Suppressor macrophage (primary cell): ENCODE measurements at places on chromosomes 5 and 9.

GRCh38 chr9:37395229-37395628 lies 27.3 kb upstream of the GRHPR start:
- no peak for DNase-seq

GRCh38 chr9:89446261-89446960 lies 51.5 kb downstream of the SEMA4D start:
- no peak for DNase-seq

DNA sequence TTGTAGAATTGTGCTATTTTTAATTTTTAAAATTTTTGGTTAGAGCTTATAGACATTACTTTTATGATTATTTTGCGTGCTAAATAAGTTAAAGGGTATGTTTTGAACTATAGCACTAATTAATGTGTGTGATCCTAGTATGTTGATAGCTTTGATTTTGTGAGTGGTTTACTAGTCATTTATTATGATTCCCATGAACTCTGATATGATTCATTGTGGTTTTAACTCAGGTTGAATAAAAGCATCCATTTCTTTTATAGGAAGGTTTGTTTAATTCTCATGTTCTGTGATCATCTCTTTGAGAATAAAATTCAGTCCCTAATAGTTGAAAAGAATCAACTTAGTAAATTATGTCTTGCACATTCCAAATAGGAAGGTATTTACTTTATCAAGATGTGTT lies 22.5 kb downstream of the C5orf22 start:
- DNase-seq, result no peak

GRCh38 chr5:169099801-169100734 lies 200.9 kb downstream of the SLIT3 start:
- no peak for DNase-seq

DNA sequence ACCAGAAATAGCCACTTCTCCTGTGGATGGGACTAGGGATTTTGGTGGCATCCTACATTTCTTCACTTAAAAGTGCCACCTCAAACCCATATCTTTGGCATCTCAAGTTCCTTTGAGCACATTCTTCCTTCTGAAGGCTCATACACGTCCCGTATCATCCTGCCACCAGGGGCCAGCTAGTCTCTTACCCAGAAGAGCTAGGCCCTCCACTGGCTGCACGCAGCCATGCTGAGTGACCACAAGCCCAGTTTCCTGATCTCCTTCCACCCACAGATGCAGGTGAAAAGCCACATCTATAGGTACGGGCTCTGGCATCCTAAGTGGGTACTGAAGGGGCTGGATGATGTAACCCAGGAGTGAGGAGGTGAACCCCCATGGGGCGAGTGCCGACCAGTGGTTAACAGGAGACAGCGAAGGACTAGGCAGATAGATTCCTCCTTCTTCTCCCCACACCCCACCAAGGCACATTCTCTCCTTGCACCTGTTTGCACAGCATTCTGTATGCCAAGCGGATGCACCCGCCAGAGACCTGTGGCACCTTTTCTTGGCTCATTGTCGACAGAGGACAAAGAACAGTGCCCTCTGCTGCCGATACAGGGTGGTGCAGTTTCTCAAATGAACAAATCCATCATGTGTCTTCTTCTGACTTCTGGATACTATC lies 14.4 kb upstream of the SCGB3A1 start:
- DNase-seq, result peak; percentile 64

GRCh38 chr5:1785062-1785461 lies 14.6 kb downstream of the MRPL36 start:
- no peak for DNase-seq

GRCh38 chr5:103743421-103743820 lies 180.8 kb upstream of the NUDT12 start:
- no peak for DNase-seq

DNA sequence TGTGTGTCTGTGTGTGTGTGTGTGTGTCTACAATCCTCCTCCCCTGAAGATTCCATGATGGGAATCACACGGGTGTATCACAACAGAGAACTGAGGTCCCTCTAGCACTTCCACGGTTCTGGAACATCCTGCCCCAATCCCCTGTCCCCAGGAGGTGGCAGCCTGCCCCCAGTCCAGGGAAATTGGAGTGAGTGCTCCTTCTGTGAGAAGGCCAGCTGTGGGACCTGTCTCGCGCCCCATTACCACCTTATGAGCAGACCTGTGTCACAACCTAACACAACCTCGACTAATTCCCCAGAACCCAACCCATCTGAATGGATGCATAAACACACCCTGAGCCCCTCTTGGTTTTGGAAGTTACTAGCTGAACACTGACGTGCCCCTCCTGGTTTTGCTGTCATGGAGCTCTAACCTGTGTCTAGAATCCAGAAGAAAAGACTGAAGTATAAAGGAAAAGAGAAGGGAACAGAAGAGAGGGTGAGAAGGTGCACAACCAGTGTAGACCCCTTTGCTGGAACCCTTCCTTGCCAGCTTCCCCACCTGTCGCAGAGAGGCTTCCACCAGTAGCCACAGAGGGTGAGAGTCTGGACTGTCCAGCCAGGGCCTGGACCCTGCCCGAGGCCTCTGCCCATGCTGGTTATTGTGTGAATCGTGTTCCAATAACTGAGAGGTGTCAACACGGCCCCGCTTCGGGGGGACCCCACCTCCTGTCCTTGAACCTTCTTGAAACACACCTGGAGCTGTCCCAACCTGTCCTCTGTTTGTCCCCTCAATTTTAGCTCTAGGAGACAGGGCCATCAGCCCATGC lies 3.4 kb downstream of the BTNL9 start:
- no peak for DNase-seq

DNA sequence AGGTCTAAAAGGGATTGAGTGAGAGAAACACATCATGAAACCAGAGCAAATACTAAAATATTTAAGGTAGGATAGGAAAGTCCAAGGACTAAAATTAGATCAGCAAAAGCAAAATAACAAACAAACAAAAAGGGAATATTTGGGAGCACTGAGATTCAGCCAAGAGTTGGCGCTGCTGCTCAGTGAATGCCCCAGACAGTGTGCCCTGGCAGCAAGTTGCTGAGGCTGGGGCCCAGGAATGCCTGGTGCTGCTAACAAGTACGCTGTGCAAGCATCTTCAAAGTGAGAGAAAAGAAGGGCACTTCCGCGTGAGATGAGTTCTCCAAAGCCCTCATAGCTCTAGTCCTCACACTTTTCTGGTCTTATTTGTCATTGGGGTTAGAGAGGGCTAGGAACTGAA lies 603.3 kb downstream of the EFNA5 start:
- DNase-seq, result no peak

- DNase-seq, result no peak
These were observed 427.3 kb downstream of the ISL1 start for GRCh38 chr5:51810592-51810991.

DNA sequence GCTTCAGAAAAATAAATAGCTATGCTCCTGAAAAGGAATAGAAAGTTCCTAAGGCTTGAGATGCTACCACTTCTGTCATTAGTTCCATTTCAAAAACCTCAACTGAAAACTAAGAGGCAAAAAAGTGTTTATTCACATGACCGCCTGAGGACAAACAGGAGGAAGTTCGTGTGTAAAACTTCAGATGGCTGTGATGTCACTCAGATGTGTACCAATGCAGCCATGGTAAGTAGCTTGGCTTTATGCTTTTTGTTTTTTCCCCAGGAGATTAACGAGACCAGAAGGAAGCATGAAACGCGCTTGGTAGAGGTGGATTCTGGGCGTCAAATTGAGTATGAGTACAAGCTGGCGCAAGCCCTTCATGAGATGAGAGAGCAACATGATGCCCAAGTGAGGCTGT lies 33.0 kb downstream of the LMNB1 start:
- peak; percentile 73 for DNase-seq

- DNase-seq, result no peak
These were observed 114.1 kb downstream of the SPOCK1 start for GRCh38 chr5:137385064-137385463.

DNA sequence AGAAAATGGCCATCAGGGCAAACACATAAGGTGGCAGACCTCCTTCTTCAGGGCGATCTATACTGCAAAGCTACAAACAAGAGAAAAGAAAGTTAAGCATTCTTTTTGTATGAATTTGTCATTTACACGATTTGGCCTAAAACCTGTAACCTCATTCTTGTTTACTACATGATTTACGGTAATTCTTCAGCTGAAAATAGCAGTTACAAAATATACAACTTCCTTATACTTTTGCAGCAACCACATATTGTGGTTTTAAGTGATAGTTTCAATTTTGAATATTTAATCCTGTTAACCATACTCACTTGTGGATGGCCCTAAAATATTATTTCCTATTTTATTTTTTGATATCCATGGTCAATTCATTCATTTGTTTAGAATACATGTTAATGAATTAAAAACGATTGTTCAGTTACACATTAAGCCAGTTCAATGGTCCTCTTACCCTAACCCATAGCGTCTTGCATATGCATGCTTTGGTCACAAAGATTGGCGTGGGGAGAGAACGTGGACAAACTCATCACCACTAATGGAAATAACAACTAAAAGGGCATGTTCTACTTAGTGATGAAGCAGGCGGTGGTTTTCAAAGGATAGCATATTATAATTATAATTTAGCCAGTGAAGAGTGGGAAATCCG lies 16.6 kb downstream of the TUT7 start:
- DNase-seq, result peak; percentile 17

DNA sequence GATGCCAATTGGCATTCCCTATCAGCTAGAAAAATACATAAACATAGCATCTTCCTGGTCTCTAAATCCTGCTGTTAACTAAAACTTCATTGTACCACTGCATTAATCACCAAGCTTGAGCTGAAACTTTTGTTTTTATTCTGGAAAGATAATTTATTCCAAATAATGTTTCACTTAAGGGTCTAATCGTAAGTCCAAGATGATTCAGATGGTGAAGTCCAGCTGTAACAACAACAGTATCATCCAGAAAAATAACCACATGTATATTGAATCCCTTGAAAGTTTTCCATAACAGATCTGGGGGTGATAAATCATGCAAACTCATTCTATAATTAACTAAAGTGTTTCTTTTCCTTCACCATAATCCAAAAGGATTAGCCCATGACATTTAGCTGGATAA lies 23.9 kb downstream of the RORB start:
- no peak for DNase-seq

GRCh38 chr9:37949576-37949975 lies 45.6 kb upstream of the SLC25A51 start:
- no peak for DNase-seq

- DNase-seq, result no peak
These were observed 221.6 kb downstream of the NR2F1-AS1 start for GRCh38 chr5:93359296-93359959.

GRCh38 chr9:96071076-96071814 lies 195.8 kb downstream of the ERCC6L2 start:
- peak; percentile 40 for DNase-seq

- no peak for DNase-seq
These were observed 3.8 kb upstream of the RASEF start for GRCh38 chr9:83066771-83067170.

- DNase-seq, result no peak
These were observed 5.2 kb upstream of the ITGA2 start for GRCh38 chr5:52983731-52984636.

DNA sequence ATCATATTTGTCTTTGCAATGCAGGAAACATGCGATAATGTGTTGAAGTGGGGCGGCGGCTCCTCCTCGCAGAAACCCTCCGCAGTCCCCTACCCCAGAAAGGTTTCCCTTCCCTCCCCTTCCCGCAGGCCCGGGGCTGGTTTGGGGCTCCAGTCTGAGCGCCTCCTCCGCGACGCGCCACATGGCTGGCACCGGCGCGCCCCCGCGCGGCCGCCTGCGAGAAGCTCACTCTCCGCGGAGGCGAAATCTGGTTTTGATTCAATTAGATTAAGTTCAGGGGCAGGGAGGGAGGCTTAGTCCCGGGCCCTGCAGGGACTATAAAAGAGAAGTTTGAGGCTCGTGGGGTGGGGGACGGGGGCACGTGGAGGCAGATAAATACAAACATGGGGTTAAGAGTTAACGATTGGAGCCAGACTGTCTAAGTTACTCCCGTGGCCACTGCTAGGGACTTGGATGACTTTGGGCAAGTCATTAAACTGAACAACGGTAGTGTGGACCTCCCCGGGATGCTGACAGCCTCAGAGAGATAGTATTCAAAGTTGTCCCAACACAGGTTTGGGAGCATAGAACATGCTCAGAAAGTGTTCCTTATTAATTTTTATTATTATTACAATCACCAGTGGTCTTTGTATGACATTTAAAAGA lies 69.4 kb downstream of the MSX2 start:
- DNase-seq, result peak; percentile 85

- DNase-seq, result peak; percentile 39
These were observed 1.3 kb downstream of the ZNF131 start for GRCh38 chr5:43121913-43122484.

GRCh38 chr5:156402387-156402921 lies 75.5 kb downstream of the SGCD start:
- no peak for DNase-seq

DNA sequence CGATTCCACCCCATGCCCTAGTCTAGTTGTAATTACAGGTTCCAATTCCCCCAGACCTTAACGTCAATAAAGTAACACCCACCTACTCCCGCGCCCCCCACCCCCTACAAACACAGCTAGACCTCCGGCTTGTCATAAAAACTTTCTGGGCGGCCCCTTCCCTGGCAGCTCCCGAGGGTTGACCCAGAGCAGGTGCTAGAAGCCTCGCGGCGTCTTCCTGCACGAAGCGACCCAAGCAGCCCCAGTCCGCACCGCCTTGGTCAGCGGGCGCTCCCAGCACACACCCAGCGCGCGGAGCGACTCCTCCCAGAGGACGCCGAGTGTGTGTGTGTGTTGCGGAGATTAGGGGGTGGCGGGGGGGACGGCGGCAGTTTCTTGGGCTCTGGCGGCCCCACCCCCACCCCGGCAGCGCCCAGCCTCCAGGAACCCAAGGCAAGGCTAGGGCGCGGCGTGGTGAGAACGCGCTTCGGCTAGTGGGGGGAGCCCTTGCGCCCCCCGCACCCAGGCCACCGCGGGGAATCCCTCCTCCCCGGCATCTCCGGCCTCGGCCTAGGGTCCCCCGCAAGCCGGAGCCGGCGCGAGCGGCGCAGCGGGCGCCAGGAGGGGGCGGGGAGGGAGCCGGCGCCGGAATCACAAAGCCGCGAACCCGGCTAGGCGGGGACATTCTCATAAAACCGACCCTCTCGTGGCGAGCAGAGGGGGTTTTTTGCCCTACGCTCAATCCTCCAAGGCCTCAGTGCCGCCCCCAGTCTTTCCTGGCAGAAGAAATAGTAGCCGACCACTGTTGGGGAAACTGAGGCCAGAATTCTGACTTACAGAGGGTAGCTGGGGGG lies 2.2 kb downstream of the PCDH1 start:
- DNase-seq, result peak; percentile 12

GRCh38 chr9:89928106-89928505 lies 323.3 kb downstream of the GADD45G start:
- DNase-seq, result no peak

- no peak for DNase-seq
These were observed 59.5 kb upstream of the NPR3 start for GRCh38 chr5:32651638-32652037.

GRCh38 chr5:106020894-106021293 lies 1649.8 kb downstream of the EFNA5 start:
- DNase-seq, result no peak

- no peak for DNase-seq
These were observed 724.9 kb upstream of the EDIL3 start for GRCh38 chr5:85109616-85110015.

GRCh38 chr5:72611118-72611730 lies 104.0 kb upstream of the ZNF366 start:
- DNase-seq, result peak; percentile 82

- DNase-seq, result peak; percentile 90
These were observed 5.5 kb downstream of the ADRB2 start for GRCh38 chr5:148831590-148832565.

GRCh38 chr9:84939774-84940173 lies 270.2 kb downstream of the NTRK2 start:
- no peak for DNase-seq

GRCh38 chr9:14546693-14547092 lies 146.5 kb downstream of the ZDHHC21 start:
- DNase-seq, result no peak

GRCh38 chr5:148509893-148510292 lies 126.1 kb downstream of the FBXO38 start:
- DNase-seq, result no peak
